ENCODE measurements at places on chromosomes 5 and 9.

- ATAC-seq, result no peak
These were observed 16.6 kb downstream of the STRBP start for GRCh38 chr9:123251741-123252140.

DNA sequence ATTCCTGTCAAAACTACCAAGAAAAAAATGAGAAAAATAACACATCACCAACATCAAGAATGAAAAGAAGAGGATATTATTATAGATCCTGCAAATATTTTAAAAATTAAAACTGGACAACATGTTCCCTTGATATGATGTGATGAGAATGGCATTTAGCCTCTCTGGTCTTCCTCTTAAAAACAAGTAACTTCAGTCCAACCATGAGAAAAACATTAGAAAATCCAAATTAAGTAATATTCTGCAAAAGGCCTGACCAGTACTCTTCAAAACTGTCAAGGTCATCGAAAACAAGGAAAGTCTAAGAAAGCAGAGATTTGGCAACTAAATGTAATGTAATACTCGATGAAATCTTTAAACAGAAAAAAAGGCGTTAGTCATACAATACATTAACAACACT lies 167.1 kb upstream of the SNX2 start:
- peak; percentile 66 for ATAC-seq

GRCh38 chr9:69376651-69377050 lies 51.6 kb downstream of the ENTREP1 start:
- ATAC-seq, result peak; percentile 83

DNA sequence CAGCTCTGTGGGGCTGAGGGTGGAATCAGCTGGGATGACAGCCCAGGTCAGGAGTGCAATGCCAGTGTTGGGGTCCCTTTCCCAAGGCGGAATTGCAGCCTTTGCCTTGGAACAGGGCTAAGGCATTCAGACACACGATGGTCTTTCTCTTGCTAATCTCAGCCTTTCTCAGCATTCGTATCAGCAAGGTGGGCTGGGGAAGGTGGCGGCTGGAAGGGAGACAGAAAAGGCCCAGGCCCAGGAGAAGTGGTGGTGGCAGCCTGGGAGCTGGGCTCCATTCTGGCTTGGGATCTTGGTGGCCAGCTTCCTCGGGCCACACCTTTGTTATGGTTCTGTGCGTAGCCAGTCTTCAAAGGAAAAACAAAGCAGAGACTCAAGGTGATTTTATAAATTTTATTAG lies 1.1 kb upstream of the ARHGEF28 start:
- no peak for ATAC-seq

- ATAC-seq, result no peak
These were observed 208.9 kb downstream of the HSPA4 start for GRCh38 chr5:133260715-133261114.

- ATAC-seq, result no peak
These were observed 25.3 kb upstream of the SLC1A1 start for GRCh38 chr9:4464911-4465513.

GRCh38 chr5:4651806-4652565 lies 488.1 kb upstream of the ADAMTS16 start:
- no peak for ATAC-seq

- ATAC-seq, result no peak
These were observed 53.3 kb upstream of the ANGPTL2 start for GRCh38 chr9:127175764-127176163.

- no peak for ATAC-seq
These were observed 20.0 kb upstream of the ZCCHC7 start for GRCh38 chr9:37100327-37100726.

- no peak for ATAC-seq
These were observed 75.2 kb upstream of the RASGRF2 start for GRCh38 chr5:80884929-80885328.

DNA sequence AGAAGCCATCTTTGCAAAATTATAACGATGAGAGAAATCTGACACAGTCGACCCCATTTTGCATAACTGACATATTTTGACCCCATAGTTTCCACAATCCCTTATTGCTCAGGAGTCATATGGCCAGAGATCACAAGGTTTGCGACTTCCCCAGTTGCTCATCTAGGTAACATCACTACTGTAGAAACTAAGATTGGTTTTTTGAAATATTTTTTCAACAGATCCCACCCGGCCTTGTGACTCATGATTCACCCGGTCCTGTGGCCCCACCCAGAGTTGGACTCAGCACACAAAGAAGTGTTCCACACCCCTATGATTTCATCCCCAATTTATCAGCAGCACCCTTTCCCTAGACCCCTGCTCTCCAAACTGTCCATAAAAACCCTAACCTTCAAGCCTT lies 50.2 kb downstream of the TIMD4 start:
- ATAC-seq, result no peak

- ATAC-seq, result no peak
These were observed 53.6 kb downstream of the PRR16 start for GRCh38 chr5:120517607-120518252.

DNA sequence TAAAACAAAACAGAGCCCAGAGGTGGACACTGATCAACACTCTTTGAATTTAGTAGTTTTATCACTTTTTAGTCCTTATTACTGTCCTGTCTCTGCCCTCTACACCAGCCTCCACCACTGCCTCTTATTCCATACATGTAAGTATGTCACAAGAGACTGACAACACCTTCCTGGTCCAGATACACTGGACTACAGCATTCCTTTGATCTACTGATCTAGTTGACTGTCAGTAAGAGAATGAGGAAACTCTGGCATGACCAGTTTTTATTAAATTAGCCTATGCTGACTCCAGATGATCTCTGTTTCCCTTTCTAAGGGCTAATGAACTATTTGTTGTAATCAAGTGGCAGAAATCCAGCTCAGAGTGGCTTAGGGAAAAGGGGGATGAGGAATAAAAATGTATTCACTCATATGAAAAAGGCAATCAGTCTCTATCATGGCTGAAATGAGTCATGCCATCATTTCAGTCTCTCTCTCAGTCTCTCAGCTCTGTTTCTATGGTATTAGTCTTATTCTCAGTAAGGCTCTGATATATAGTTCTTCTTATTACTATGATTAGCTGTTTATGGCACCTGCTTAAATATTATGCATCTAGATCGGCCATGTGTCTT lies 5.5 kb downstream of the ARHGEF37 start:
- no peak for ATAC-seq

- ATAC-seq, result peak; percentile 61
These were observed 583.4 kb downstream of the ACTL7B start for GRCh38 chr9:108272349-108272899.

GRCh38 chr9:135783540-135784245 lies 81.7 kb downstream of the KCNT1 start:
- ATAC-seq, result no peak

DNA sequence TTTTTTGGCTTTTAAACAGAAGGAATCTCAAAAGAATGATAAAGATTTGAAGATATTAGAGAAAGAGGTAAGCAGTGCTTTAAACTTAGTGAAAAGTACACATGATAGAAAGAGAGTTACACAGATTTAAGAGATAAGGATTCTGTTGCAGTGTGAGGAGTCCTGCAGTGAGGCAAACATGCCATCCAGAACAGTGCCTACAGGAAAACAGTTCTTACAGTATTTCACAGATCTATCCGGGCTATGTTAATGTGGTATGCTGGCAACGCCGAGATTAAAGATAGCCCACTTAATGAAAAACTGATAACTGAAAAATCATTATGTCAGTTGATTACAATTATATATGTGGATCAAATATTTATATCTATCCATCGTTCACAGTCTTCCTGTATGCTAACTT lies 7.2 kb downstream of the HMMR start:
- ATAC-seq, result no peak

DNA sequence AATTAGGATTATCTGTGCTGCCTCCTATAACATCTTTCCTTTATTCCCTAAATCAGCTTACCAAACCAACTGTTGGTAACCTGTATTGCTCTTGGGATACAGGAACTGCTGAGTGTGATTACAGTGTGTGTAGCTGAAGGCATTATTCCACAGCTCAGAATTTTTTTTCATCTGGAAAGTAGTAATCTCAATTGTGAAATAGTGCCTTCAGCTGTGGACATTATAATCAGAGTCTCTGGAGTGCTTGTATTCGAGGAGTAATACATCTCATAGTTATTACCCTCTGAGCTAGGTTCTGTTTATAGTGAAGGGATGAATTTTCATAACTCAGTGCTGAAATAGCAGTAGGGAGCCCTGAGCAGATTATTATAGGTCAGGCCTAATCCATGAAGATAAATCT lies 199.5 kb downstream of the MAST4 start:
- no peak for ATAC-seq

DNA sequence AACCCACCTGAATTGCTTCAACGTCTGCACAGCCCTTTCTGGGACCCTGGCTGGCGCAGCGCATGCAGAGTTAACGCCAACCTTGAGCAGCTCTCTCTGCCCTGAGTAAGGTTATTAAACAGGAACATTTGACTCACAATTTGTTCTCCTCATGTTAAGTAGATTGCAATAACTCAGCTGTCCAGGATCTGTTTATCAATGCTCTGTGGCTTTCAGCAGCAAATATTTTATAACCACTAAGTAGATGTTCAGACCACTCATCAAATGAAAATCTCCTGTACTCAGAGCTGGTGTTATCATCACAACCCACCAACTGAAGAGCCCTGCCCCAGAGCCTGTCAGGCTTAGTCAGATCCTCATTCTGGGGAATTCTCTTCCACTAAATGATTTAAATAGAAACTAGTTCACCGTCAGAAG lies 403.0 kb downstream of the ZNF608 start:
- no peak for ATAC-seq

DNA sequence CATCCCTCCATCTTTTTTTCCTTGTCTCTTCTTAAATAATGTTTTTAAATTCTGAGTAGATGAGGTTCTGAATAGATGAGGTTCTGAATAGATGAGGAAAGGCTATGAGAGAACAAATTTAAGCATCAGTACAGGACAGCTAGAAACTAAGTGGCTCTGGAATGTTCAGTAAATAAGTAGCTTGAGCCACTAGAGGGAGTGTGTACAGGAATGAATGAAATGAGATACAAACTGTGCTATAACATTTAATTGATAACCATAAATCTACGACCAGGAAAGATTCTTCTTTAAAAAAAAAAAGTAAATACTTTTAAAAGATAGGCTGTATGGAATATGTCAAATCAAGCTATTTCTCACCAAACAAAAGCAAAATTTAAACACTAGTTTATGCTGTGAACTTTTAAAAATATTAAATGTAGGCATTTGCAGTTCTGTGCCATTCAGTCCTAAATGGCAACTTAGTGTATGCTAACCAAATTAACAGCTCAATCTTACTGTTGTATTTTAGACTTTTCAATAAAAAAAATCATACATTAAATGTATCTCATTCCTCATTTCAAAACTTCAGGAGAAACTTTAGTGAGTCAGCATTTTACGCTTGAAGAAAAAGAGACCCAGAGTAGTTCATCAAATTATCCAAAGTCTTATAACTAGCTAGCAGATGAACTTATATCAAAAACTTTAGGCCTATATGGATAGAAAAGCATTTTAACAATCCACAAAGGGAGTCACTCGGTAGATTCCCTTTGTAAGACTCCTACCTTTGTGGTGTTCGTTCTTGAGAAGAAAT lies 70.4 kb upstream of the SNX2 start:
- ATAC-seq, result no peak

GRCh38 chr9:134678666-134679443 lies 37.3 kb downstream of the COL5A1 start:
- peak; percentile 44 for ATAC-seq

GRCh38 chr9:6641561-6641960 lies 4.0 kb downstream of the GLDC start:
- no peak for ATAC-seq

- no peak for ATAC-seq
These were observed 136.9 kb downstream of the OLFM1 start for GRCh38 chr9:135224286-135224877.

GRCh38 chr5:96957254-96958049 lies 21.6 kb downstream of the LNPEP start:
- ATAC-seq, result no peak

GRCh38 chr5:145499483-145499882 lies 335.7 kb downstream of the PRELID2 start:
- ATAC-seq, result no peak

GRCh38 chr5:123125962-123126732 lies 37.1 kb downstream of the PRDM6 start:
- no peak for ATAC-seq

DNA sequence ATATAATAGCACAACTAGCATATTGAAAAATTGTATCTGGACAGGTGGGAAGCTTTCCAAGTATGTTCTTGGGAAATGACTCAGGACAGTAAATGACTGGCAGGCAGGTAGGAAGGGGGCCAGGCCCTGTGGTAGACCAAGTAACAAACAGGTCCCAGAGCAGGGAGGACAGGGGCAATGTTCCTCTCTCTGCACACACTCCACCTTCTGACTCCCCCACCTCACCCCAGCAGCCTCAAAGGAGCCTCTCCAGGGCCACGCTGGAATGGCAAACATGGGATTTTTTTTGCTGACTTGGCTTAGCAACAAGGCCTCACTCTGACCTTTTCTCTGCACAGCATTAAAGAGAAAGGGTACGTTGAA lies 31.1 kb upstream of the IQGAP2 start:
- ATAC-seq, result no peak

DNA sequence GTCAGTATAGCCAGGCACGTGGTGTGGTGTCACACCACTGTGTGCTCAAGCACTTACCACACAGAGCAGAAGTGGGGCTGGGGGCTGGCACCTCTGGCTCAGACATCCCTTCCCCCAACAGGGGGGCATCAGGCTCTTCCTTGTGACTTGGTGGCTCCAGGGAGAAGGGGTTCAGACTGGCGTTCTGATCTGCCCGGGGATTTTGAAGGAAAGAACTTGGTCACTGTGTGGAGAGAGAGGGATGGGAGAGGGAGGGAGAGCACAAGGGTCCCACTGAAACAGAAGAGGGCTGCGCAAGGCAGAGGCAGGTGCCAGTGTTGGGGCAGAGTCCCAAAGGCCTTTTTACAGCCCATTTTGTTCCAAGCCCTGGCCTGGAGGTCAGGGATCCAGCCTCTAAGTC lies 109.7 kb upstream of the ALDH1B1 start:
- no peak for ATAC-seq

All from gastroesophageal sphincter (tissue), 4 donors.